ENCODE measurements at places on chromosomes 12 and 14.

DNA sequence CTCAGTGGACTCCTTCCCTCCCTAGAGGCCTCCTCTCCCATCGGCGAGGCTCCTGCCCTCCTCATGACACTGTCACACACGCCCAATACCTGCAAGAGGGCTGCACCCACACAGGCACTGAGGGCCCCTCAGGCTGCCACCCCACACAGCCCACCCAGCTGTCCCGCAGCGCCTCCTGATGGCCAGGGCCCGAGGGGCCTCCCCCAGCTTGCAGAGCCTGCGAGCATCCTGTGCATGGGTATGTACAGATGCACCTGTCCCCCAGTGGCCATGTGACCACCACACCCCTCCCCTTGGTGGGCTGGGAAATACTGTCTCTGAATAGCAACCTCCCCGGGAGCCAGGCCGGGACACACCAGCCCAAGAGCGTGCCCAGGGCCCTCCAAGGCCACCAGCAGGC lies 19.0 kb upstream of the NUDT14 start:
- DNase-seq = no peak

DNA sequence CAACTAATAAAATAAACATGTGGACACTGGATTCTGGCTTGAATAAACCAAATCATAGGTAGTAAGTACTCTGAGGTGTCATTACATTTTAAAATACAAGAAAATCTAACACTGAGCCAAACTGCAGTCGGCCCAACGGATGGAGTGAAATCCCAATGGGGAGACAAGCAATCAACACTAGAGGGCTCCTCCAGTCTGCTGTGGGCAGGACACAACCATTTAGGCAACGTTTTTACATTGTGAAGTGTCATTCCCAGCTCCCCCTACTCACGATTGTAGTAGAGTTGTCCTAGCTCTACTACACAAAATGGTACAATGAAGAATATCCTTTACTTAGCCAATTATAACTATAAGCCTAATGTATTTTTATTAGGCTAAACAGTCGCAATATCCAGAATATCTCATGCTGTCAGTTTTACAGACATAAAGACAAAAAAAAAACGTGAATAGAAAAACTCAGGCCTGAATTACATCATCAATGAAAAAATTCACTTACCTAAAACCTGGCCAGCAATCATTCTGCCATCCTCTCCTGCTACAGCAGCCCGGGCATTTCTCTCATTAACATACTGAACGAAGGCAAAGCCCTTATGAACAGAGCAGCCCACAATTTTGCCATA lies 35.7 kb downstream of the HNRNPC start:
- DNase-seq = no peak

DNA sequence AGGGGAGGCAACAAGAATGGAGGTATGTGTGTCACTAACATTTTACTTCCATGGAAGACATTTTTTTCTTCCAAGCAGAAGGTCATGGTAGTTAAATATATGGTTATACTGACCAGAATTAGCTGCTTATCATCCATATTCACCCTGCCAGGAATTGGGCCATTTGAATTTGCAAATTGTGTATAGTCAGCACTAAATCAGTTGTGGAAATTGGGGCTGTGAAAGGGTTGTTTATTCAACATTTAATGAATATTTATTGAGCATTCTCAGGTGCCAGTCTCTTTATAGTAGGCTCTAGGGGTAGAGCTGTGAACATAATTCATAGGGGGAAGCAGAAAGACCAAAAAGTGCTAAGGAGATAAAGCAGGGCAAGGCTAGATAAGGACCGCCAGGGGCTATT lies 38.0 kb downstream of the METAP2 start:
- no peak for DNase-seq

- DNase-seq = no peak
Measured at GRCh38 chr12:96623656-96624217, 134.4 kb downstream of the CFAP54 start.

DNA sequence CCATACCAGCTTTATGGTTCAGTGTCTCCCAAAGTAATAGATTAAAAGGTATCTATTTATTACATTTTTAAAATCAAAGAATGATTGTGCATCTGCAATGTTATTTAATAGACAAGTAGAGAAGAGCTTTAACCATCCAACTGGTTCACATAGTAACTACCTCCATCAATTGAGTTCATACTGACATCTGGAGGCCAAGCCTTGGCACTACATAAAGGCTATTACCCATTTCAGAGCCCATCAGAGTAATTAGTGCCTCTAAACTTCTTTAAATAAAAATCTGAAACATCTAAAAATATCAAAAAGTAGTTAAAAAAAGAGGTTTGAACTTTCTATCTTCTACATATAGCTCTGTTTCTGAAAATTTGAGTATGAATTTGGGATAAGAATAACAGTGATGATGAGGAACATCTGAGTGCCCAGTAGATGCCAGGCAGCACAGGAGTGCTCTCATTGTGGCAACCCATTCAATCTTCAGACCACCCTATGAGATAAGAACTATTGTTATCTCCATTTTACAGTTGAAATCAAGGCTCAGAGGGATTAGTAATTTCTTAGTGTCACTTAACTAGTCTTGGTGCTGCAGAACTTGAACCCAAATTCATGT lies 132.9 kb upstream of the DAAM1 start:
- peak; percentile 77 for DNase-seq

- no peak for DNase-seq
Measured at GRCh38 chr12:70842942-70843341, 77.6 kb downstream of the PTPRR start.

DNA sequence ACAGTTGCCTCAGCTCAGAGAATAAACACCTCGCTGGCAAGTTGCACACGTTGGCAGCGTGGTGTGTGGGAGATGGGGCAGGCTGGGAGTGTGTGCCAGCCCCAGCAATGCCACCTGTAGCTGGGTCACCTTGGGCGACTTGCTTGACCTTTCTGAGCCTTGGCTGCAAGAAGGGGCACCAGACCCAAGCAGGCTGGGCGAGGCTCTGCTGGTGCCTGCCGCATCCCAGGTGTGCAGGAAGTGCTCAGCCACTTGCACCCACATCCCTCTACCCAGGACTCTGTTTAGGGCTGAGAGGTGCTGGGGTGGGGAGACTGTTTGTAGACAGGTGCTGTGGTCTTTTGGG lies 629 bp downstream of the FAM181A start:
- DNase-seq = no peak

DNA sequence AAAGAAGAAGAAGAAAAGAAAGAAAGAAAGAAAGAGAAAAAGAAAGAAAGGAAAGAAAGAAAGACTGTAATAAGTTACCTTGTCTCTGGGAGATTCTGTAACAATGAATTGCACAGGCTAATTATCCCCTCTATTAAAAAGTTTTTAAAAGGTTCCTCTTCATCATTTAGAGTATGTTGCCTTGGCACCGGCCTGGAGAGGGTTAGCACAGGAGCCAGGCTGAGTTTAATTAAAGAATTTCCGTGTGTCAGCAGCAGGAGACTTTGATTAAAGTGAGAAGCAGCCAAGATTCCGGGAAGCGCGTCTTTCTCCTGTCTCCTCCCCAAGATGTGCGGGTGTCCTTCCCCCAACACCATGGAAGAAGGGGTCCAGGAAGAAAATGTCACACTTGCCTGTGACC lies 92.8 kb upstream of the ETV6 start:
- no peak for DNase-seq

DNA sequence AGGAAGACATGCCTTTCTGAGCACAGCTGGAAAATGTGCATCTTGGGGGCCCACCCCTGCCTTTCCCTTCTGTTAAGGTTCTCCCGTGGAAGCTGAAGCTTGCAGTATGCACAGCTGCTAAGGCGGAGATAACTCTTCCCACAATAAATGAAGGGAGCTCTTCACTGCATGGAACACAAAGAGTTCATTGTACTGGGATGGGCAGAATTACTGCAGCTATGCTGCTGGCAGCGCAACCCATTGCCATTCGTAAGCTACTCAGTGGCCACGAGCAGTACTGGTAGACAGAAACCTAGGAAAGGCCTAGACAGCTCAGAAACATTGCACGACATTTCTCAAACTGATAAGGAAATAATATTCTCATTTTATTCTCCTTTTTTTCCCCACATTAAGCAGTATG lies 310.2 kb downstream of the MDGA2 start:
- no peak for DNase-seq

- peak; percentile 74 for DNase-seq
Measured at GRCh38 chr14:34554540-34555250, 15.2 kb upstream of the EAPP start.

DNA sequence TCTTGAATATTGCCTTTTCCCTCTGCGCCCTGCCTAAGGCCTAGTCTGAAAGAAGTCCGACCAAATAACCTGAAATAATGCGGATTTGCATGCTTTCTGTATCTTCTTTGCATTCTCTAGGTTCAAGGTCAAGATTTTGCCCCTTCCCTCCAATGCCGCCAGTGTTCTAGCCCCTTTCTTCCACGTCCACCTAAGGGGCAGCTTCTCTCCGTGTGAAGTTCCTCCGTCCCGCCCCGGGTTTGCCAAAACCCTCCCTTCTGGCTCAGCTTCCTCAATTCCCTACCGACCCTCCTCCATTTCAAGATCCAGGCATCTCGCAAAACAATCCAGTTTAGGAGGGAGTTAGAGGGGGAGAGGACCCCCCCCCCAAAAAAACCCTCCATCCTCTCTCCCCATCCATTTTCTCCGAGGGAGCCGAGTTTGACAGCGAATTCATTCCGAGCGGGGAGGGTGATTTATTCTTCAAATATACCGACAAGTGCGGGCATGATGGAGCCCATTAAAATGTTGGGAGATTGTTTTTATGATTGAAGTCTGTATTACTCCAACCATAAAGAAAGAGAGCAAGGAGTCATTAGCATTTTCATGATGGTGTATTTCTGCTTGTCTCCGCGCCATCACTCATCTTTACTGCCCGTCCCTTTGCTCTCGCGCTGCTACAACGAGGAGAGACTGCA lies 20.9 kb upstream of the ATP5MC2 start:
- DNase-seq = no peak

- no peak for DNase-seq
Measured at GRCh38 chr14:34275078-34275477, 187.0 kb downstream of the SPTSSA start.

DNA sequence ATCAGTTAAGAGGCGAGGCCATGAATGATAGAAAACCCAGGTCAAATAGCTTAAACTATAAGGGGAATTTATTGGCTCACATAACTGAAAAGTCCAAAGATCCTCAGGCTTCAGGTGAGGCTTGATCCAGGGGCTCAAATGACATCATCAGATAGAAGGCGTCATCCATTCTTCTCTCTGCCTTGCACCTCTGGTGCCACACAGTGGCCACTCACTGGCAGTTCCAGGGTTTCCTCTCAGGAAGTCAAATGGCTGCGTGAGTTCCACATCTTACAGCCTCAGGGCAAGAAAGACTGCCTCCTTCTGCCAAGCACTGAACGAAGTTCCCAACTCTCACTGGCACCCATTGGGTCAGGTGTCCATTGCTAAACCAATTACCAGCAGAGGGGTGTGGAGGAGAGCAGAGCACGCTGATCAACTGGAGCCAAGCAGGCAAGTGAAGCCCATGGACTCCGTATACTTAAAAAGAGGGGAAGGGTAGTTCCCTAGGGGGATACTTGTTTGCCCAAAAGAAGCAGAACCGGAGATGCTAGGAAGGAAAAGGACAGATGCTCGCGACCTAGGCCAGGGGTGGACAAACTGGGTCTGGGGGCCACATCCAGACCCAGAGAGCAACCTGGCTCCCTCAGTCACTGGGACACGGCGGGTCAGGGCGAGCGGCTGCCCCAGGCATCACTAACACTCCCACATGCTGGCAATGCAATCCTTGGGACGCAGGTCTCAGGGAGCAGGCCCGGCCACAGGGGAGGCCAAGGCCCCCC lies 69.3 kb downstream of the SERPINA3 start:
- no peak for DNase-seq

- peak; percentile 86 for DNase-seq
Measured at GRCh38 chr12:56029666-56030293, 8.9 kb downstream of the IKZF4 start.

GRCh38 chr14:26081043-26081442 lies 516.8 kb downstream of the NOVA1 start:
- no peak for DNase-seq

DNA sequence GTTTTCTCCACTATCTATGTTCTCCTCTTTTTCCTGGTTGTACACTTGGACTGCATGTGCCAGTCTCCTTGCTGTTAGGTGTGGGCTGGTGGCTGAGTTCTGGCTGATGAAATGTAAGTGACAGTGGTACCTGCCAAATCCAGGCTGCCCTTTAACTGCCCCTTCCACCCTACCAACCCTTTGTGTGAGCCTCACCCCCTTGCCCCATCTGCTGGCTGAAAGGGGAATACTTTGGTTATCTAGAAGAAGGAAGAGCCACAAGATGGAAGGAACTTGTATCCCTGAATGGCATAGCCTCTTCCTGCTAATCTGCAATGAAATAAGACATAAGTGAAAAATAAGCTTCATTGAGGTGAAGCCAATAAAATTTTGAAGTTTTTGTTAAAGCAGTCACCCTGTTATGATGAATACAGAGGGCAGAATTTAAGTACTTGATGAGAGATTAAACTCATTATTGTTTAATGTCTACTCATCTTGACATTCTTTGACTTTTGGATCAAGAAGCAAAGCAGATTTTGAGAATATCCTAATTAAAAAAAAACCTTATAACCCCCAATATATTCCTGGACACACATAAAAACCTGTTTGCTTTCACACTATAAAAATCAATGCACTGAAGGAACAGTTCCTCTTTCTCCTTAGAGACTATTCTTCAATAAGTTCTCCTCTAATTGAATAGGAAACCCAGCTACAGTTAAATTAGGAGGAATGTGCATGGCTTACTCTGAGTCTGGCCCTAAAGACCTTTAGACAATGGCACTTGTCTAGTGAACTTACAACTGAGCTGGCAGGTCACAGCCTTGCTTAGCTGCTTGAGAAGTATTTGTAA lies 262.6 kb upstream of the BTG1 start:
- DNase-seq = peak; percentile 86

- DNase-seq = no peak
Measured at GRCh38 chr14:104557766-104558165, 21.8 kb upstream of the C14orf180 start.

DNA sequence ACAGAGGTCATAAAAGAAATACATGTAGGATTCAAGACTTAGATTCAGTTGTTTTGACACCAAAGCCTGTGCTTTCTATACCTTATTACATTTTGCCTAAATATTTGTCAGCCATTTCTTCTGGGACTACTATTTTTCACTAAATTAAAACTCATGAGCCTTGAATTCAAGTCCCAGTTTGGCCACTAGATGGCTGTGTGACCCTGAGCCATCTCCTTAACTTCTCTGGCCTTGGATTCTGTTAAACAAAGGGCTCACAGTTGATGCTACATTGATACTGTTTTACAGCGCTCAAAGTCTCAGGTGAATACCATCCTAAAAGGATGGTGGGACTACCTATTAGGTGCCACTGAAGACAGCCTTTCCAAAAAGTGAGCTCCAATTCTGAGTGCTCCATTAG lies 39.6 kb upstream of the CCDC198 start:
- DNase-seq = peak; percentile 57
